ENCODE measurements at places on chromosomes 5 and 9.

- no peak for DNase-seq
Observed at GRCh38 chr9:133121915-133122550, 993 bp upstream of the RALGDS start.

GRCh38 chr9:135018306-135018915 is 69.1 kb upstream of the OLFM1 start:
- no peak for DNase-seq

DNA sequence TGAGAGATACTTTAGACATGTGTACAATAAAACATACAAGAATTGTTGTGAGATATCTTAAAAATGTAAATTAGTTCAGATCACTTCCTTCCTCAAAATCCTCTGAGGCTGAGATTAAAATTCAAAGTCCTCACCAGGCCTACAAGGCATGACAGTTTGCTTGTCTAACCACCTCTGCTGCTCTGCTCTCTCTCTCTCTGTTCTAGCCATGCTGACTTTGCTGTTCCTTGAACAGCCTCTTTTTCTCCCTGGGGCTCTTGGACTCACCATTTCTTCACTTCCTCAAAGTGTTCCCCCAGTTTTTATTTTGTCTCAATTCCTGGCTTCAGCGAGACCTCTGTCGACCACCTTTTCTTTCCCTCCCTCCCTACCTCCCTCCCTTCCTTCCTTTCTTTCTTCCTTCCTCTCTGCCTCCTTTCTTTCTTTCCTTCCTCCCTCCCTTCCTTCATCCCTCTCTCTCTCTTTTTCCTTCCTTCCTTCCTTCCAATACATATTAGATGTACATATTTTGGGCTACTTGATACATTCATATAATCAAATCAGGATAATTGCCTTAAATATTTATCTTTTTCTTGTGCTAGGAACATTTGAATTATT is 27.0 kb downstream of the CATSPER3 start:
- no peak for DNase-seq

GRCh38 chr5:64163746-64164145 is 1.9 kb upstream of the RNF180 start:
- no peak for DNase-seq

GRCh38 chr5:56414066-56414465 is 180.9 kb upstream of the ANKRD55 start:
- DNase-seq: no peak

DNA sequence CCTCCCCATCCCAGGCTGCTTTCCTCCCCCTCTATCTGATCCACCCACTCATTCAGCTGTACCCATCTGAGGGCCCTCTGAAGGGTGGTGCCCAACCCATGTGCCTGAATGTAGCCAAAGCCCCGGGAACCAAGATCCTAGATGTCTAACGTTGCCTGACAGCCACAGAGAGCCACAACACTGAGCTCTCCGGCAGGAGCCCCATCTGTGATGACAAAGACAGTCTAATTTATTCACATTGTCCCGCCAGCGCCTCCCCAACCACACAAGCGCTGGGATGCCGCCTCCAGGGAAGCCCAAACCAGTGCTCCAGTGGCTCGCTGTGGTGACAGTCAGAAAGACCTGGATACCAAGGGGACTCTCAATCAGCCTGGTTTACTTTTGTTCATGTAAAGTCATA is 8.4 kb downstream of the IGFBPL1 start:
- no peak for DNase-seq

GRCh38 chr5:135890296-135890695 is 5.3 kb downstream of the IL9 start:
- no peak for DNase-seq

- DNase-seq: no peak
Observed at GRCh38 chr5:123483446-123484077, 28.4 kb upstream of the CSNK1G3 start.

DNA sequence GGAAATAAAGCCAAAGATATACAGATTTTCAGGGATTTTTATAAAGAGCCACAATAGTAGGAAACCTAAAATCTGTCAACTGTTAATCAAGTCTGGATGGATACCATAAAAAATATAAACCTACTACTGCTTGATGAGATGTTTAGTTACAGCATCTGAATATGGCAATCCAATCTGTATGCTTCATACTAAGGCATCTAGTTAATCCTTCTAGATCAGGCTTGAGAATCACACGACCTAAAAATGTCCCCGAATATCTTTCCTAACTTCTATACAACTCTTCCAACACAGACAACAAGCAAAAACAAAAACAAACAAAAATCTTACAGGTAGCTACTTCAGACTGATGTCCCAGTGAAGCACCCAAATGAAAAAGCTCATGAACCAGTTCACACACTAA is 29.8 kb downstream of the SSBP2 start:
- no peak for DNase-seq

DNA sequence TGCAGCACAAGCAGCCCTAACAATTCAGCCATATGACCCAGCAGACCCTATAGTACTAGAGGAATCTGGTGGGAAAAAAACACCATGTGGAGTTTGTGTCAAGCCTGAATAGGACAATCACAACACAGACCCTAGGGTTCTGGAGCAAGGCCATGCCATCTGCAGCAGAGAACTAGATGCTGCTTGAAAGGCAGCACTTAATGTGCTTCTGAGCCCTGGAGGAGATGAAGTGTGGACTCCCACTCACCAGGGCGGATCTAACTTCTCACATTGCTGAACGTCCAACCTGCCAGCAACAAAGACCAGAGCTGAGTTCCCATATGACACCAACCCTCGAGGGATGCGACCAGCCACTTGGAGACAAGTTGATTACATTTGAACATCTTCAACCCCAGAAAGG is 43.2 kb downstream of the GABBR2 start:
- DNase-seq: no peak

DNA sequence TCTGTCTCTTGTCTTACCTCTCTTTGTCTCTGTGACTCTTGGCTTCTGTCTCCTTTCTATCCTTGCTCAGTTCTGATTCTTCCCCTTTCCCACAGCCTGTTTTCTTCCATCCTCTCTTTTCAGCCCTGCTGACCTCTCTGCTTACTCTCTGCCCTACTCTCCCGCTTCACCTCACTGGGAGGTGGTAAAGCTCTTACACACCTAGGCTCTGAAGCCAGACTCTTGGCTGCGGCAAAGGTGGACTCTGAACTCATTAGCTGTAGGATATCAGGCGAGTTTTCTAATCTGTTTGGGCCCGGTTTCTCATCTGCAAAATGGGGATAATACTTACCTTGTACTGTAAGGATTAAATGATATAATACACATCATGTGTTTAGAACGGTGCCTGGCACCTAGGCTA is 11.1 kb downstream of the PCDH1 start:
- DNase-seq: no peak

DNA sequence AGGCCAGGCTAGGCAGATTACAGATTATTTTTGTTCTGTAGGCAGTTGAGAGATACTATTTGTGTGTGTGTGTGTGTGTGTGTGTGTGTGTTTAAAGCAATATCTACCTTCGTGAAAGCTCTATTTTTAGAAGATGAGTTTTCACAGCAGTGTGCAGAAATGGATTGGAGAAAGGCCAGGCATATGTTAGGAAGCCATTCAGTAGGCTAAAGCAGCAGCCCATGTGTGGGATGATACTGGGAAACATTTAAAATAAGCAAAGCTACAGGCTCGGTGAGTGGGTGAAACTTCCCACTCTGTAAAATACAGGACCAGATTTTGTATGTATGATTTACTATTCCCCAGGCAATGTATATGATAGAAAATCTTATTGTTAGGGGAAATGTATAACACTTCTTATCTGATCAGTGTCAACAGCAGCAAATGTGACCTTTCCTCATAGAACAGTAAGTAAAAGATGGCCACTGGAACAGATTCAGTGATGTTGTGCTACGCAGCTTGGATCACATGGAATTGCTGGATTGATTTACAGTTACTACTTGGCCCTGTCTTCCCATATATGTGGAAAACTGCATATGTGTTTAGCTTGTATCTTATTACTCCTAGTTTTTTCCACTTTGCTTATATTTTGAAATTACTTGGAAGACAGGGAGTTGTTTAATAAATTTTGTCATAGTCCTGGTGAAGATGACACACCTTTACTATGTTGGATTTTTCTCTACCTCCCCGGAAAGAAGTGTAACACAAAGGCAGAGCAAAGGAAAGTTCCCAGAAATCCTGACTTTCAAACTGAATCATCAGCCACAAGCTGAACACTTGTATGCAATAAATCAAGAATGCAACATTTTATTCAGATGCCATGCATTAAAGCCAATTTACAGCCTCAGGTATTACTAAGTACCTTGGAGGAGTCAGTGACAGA is 1077.7 kb upstream of the SEMA6A start:
- no peak for DNase-seq

DNA sequence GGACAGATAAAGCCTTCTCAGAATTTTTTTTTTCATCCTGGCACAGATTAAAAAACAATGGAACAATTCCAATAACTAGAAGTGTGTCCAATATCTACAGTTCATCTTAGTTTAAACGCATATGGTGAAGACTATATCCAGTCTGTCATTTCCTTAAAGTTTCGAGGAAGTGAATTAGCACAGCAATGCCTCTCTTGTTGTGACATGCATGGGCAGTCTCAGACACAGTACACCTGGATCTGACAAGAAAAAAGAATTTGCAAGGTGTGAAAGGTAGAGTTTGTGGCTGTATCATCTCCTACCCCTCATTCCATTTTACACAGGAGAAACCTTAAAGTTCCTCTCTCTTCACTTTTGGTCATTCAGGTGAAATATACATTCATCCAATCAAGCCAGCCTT is 100.6 kb upstream of the ADAMTS19 start:
- no peak for DNase-seq

GRCh38 chr9:113857875-113858274 is 18.2 kb upstream of the ZNF618 start:
- no peak for DNase-seq

DNA sequence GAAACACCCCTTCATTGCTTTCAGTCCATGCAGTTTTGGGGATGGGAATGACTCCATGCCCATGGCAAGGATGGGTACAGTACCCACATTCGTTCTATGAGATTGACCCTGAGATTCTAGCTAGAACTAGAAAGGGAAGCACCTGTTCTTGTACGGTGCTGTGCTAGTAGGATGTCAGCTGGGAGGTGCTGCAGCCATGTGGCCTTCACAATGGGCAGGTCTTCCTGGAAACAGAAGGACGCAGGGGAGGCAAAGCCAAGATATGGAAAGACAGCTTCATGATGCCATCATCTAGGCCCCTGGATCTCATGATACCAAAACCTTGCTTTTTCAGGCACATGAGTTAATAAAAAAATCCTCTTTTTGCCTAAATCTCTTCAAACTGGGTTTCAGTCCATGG is 10.5 kb upstream of the FGF1 start:
- no peak for DNase-seq

GRCh38 chr5:110956913-110957813 is 114.3 kb upstream of the TSLP start:
- no peak for DNase-seq

DNA sequence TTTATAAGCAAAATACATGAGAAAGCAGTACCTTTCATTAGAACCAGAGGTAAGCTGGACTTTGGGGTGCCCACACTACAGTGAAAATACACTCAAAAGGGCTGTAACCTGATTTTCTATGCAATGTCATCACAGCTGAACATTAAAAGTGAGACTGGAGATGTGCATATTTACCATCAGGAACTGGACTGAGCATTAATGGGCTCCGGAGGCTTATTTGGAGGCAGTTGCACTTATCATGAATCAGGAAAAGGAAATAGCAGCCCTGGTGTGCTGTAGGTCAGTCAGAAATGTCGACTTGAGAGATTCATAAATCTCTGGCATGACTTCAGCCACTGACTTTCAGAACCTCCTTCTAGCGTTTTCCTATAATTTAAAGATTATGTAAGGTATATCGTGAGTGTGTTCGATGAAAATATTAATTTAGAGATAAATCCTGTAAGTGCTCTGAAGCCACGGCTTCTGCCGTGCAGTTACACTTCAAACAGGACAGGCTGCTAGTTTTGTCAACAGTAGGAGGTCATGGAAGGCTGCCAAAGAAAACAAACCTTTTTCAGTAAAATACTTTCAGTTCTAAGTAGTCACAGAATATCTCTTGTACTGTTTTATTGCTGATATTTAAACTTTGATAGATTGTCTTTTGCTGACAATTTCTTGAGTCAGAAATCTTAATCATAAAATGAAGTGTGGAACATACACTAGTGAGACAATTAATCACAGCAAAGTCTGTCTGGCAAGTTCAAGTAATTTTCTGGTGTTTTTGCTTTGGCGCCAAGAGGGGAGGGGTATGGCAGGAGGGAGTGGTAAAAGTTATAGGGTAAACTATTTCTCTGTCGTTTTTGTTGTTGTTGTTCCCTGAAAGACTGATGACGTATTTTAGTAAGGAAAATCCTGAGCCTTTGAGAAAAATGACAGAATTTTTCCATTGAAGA is 939.7 kb downstream of the NR2F1-AS1 start:
- DNase-seq: no peak

- no peak for DNase-seq
Observed at GRCh38 chr9:13983607-13984006, 330.3 kb downstream of the NFIB start.
